ENCODE measurements at places on chromosomes 5 and 9. TPM values are rescaled to one million over a fixed set of nuclear protein-coding genes. Genes with fewer than 3 reads are reported as not detected.

The LCP2 gene
- total RNA-seq = 376 TPM

The LRRTM2 gene
- 0.43 TPM for total RNA-seq

The CA9 gene
- total RNA-seq = not detected

The SPINK7 gene
- not detected for total RNA-seq

The ASS1 gene
- total RNA-seq = not detected

The IFNA21 gene
- not detected for total RNA-seq

The SH3RF2 gene
- 0.35 TPM for total RNA-seq

The SYNPO gene
- not detected for total RNA-seq

The ADGRD2 gene
- total RNA-seq = not detected

Measured in natural killer cell (primary cell).